Body of pancreas (tissue), 4 donors: ENCODE measurements at places on chromosomes 1 and 21.

- peak; percentile 22 for DNase-seq
Observed at GRCh38 chr1:181490740-181491712, 7.7 kb downstream of the CACNA1E start.

DNA sequence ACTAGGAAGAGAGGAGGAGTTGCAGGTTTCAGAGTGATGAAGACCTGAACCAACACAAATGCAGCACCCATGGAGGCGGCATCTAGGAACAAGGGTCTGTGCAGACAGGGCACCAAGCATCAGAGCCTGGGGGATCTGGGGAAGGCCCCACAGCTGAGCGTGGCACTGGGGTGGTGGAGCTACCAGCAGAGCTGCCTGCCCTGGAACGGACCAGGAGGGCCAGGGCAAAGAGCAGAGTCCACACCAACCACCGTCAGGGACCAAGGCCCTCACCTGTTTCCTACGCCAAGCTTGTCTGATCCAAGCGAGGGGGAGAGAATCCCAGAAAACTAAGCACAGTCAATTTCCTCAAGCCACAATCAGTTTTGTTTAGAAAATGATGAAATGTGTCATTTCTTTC lies 79.0 kb upstream of the SYT6 start:
- no peak for DNase-seq

GRCh38 chr21:33051925-33052324 lies 18.0 kb upstream of the OLIG1 start:
- DNase-seq: no peak

DNA sequence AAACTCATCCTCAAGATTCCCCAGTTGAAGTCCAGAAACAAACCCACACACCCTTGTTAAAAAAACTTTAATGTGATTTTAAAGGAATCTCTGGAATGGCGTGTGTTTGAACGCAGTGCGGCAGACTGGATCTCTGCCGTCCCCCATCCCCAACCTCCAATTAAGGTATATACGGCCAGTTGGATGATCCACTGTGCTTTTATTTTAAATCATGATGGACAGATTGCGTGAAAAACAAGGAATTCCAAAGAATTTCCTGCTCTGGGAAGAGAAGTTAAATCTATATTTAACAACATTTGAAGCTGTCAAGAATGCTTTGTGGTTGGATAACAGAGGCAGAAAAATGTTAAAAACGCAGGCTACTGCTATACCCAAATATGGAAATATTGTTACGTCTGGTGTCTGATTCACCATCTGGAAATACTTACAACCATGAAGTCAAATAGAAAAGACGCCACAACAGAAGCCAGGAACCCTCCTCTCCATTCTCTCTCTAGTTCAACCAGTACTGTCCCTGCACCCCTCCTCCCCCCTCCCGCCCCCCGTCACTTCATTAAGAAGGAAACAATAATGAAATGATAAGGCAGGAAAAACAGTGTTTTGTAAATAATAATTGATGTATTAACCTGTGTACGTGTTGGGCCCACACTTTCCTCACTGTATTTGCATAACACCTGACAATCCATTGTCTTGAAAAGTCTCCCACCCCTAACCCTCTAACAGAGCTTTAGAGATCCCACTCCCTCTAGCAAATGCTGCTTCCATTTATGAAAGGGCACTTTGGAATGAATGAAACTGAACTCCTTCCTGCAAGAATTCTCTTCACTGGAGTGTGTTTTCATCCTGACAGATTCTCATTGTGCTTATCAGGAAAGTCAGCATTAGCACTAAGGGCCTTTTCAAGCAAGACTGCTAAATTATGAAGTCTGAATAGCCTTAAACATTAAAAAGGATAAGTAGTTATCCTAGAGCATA lies 2.0 kb upstream of the CCN1 start:
- DNase-seq: no peak

- DNase-seq: no peak
Observed at GRCh38 chr1:31095298-31095981, 29.9 kb upstream of the PUM1 start.

DNA sequence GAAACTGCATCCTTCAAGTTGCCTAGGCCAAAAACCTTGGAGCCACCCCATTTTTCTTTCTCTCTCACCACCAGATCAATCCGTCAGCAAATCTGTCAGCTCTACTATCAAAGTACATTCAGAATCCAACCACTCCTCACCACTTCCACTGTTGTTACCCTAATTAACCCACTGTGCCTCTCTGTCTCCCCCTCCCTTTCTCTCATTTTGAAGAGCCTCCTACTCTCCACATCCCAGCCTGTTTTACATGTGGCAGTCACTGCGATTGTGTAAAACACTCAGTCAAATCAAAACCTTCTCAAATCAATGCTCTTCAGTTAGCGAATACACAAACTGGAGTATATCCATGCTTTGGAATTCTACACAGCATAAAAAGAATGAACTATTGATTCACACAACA lies 33.1 kb downstream of the ZNF684 start:
- DNase-seq: no peak

- DNase-seq: no peak
Observed at GRCh38 chr1:234730770-234731568, 121.0 kb upstream of the IRF2BP2 start.

- DNase-seq: no peak
Observed at GRCh38 chr1:230622151-230622550, 20.1 kb upstream of the COG2 start.

- DNase-seq: no peak
Observed at GRCh38 chr21:25791319-25791718, 56.5 kb downstream of the GABPA start.

DNA sequence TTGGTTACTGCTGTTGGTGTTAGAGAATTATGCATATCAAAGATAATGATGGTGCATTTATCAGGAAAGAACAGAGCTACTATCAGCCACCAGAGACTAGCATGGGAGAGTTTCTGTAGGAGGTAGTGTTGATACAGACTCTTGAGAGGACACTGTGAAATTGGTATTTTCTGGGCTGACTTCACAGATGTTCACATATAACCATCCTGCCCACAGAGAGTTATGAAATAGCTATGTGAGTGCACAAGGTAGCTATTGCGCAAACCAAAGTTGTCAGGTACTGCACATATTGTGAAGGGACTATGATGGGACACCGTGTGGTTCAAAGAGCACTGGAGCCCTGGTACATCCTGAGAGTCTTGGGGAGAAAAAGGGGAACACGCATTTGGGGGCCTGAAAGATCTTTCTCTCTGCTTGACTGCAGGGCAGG lies 1.4 kb upstream of the TLCD4 start:
- DNase-seq: no peak

DNA sequence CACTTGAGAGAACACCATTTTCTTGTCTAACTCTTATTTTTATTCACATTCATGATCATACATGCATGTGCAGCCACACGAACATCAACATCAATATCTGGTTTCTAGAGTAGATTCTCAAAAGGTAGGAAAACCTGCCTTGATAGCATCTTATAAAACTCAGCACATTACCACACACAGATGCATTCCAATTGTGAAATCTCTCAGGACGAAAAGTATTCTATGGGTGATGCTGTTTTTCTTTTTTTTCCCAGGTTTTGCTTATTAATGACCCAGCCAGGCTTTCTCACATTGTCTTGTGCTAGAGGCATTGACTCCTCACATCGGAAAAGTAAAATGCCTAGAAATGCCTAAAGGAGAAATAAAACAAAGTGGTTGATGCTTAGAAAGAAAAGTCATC lies 562.8 kb downstream of the KIF26B start:
- no peak for DNase-seq

GRCh38 chr1:221994939-221995338 lies 253.1 kb upstream of the DUSP10 start:
- no peak for DNase-seq

- no peak for DNase-seq
Observed at GRCh38 chr21:31358158-31358557, 14.1 kb upstream of the TIAM1 start.

DNA sequence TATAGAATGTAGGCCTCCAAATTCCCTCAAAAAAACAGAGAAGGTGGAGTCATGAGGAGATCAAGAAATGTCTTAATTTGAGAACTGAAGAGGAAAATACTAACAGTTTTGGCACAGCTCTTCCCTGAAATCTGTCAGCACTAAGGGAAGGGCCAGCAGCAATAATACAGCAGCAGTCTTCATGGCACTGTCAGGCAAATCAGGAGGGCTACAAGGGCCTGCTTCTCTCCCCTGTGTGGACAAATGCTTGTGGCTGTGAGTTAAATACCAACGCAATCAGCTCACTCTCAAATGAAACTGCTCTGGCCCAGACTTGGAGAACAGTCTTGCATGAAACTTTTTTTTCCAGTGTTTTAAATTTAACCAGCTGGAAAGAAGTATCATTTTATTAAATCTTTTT lies 20.5 kb upstream of the CNN3 start:
- no peak for DNase-seq

GRCh38 chr1:114702737-114703136 lies 7.4 kb upstream of the AMPD1 start:
- no peak for DNase-seq

- peak; percentile 45 for DNase-seq
Observed at GRCh38 chr1:200670242-200671118, 773 bp upstream of the DDX59 start.

GRCh38 chr1:110916669-110917306 lies 43.8 kb downstream of the CD53 start:
- no peak for DNase-seq

- peak; percentile 34 for DNase-seq
Observed at GRCh38 chr1:203628201-203629015, 1.8 kb downstream of the ATP2B4 start.

- DNase-seq: no peak
Observed at GRCh38 chr1:234520908-234521817, 42.2 kb upstream of the TARBP1 start.

DNA sequence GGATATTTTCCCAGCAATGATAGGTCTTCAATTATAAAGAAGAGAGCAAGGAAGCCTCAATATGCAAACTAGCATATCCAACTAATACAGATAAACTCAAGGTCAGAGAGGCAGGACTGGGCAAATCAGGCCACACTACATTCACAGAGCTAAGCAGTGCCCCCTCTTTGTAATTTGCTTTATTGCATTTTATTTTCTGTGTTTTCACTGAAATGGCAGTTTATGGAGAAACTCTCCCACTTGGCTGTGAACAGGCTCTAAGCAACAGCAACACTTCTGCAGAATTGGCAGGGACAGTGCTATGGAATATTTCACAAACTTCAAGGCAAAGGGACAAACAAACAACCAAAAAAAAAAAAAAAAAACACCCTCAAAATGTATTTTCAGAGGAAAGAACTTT lies 93.4 kb upstream of the SOD1 start:
- DNase-seq: no peak

GRCh38 chr1:23385119-23385621 lies 15.5 kb upstream of the ZNF436 start:
- DNase-seq: no peak

- no peak for DNase-seq
Observed at GRCh38 chr1:93662481-93663207, 19.0 kb downstream of the BCAR3 start.

DNA sequence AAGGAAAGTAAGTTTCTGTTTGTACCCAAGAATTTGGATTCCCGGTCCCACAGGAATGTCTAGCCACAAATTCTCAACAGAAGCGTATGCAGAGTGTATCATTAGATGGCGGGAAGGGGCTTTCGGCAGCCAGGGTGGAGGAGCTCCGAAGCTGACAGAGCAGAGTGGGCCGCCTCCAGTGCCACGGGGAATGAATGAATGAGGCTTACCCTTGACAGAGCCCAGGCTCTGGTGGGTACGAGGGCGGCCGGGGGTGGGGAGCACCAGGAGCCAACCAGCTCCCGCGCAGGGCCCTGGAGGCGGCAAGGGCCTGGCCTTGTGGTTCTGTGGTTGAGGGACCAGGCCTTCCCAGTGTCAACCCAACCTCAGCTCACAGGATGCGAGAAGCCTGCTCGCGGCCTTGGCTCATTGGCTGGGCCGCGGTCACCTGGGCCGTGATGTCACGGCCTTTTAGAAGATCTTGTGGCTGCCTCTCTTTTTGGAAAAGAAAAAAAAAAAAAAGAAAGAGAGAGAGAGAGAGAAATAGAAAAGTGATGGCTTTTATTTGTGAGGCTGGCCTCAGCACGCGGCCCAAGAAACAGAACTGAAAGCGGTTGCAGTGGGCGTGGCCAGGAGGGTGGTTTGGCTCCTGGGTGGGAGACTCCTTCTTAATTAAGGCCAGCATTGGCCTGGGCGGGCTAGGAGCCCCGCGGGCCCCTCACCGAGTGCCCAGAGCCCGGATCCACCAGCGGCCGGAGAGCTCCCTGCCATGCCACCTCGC lies 34.9 kb upstream of the RUNX3 start:
- DNase-seq: peak; percentile 18

DNA sequence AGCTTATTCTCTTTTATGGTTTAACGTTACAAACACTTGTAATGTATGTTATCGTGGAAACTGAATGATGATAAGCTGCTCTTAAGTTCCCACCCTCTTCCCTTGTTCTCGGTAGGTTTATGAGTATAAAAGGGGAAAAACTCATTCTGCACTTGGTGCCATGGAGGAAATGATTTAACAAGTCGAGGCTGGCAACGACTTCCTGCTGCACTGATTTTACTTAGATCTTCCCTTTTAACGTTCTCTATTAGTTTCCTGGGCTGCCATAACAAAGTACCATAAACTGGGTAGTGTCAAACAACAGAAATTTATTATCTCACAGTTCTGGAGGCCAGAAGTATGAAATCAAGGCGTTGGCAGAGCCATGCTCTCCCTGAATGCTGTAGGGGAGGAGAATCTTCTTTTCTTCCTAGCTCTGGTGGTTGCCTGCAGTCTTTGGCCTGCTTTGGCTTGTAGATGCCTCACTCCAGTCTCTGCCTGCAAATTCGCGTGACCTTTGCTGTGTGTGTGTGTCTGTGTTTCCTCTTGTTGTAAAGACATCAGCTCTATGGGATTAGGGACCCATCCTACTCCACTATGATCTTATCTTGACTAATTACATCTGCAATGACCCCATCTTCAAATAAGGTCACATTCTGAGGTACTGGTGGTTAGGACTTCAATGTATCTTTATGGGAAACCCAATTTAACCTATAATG lies 26.3 kb downstream of the HUNK start:
- no peak for DNase-seq

DNA sequence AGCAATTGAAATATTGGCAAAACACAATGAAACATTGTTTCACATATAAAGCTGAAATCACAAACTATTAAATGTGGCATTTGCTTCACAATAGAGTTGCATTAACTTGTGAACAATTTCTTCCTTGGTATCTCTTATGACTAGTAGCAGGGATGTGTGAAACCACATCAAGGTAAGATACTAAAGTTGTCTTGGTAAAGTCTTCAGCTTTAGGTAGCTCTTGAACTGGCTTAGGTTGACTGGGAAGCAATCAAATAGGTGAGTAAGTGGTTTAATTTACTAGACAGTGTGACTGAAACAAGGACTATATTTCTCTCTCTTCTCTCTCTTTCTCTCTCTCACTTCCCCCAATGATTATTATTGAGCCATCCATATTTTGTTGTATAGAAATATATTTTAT lies 141.5 kb upstream of the KCNK2 start:
- no peak for DNase-seq

- DNase-seq: no peak
Observed at GRCh38 chr1:117600325-117600943, 5.4 kb upstream of the TENT5C start.

- DNase-seq: no peak
Observed at GRCh38 chr1:80542231-80542630, 1258.5 kb upstream of the ADGRL2 start.
